ENCODE measurements at places on chromosomes 1 and 21. TPM values are rescaled to one million over a fixed set of nuclear protein-coding genes. Genes with fewer than 3 reads are reported as not detected.

DNA sequence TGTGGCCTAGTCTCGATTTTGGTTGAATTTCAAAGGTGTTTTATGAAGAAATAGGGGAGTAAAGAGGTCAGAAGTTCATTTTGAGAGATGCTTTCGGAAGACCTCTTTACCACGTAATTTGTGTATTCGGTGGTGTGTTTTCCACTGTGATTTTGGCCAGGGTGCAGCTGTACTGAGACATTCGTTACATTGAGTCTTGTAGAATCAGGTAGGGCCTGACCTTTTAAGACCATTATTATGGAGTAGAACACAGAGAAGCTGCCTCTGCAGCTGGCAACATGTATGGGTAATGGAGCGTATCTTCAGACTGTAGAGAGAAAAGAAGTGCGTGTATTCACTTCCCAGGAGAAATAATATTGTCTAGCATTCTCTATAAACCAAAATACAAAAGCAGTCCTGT is 326.5 kb downstream of the PDE4B start:
- no peak for DNase-seq

DNA sequence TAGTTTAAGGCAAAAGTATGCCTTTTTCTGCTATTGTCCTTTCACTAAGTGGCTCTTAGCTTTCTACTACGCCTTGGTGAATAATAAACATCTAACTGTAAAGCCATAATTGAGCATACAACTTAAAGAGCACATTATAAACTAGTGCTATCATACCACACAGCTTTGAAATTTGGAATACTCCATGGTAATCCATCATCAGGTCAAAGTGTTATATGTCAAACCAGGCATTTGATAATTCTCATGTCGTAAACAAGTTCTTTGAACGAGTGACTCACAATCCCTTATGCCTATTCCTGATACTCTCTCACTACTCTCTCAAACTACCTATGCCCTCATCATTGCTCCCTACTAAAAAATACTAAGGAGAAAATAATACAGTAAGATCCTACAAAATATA is 60.3 kb upstream of the FMN2 start:
- no peak for DNase-seq

GRCh38 chr1:46205791-46206190 is 2.7 kb downstream of the LURAP1 start:
- no peak for DNase-seq

ST6GALNAC5 gene
- 0.46 TPM for total RNA-seq

DNA sequence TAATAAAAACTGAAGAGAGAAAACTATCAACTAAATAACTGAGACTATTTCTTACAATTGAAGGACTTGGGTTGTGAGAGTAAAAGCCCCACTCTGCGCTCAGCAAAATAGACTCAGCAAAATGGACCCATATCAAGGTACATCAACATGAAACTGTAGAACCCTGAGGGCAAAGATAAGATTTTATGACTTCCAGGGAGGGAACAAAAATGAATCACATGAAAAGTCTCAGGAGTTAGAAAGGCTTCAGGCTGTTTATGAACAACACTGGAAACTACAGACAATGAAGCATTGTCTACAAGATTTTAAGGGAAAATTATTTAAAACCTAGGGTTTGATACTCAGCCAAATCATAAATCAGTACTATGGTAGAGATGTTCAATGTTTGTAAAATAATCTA is 434.3 kb downstream of the PTPRC start:
- DNase-seq = no peak

DNA sequence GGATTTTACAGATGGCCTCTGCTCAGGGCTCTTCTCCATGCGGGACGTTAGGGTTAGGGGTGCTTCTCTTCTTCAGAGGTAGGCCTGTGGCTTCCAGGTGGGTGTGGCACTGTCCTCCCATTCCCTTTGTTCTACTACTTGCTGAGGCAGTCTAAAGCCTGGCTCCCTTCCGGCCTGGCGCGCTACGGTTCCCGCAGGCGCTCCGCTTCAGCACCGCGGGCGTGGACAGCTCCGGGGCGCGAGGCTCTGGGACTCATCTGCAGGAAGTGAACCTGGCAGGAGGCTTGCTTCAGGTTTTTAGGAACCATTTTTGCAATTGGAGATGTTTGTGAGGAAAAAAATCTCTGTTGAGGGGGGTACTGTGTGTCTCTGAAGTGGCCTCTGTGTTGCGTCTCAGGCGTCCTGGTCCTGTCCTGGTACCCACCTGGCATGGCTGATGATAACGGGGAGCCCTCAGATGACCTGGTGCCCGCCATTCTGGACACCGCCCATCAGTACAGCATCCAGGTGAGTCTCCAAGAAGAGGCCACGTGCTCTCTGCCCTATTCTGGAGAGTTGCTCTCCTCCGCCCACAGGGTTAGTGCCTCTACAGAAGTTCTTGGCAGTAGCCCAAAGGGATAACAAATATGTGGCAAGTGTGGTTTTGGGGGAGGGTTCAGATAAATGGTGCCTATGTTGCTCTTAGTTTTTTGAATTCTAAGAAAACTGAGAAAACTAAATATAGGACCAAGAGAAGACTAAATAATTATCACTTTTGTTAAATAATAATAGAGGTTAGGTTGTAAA is 1.9 kb downstream of the MANEAL start:
- peak; percentile 73 for DNase-seq

S1PR1 gene
- total RNA-seq = 50.9 TPM

GRCh38 chr1:29286194-29286767 is 50.0 kb downstream of the PTPRU start:
- DNase-seq = no peak

GRCh38 chr1:27912429-27912828 is 22.4 kb upstream of the SMPDL3B start:
- no peak for DNase-seq

- no peak for DNase-seq
Observed at GRCh38 chr1:188397521-188397920, 1568.8 kb downstream of the PLA2G4A start.

BRDT gene
- total RNA-seq = not detected

ASPM gene
- 0.40 TPM for total RNA-seq

- DNase-seq = no peak
Observed at GRCh38 chr1:61724506-61724812, 482 bp downstream of the TM2D1 start.

GRCh38 chr1:22050330-22050729 is 2.2 kb upstream of the CDC42 start:
- DNase-seq = no peak

ATP6V0B gene
- 80.9 TPM for total RNA-seq

All from Right ventricle myocardium superior (tissue), 1 donor.